MM.1S (cell line): ENCODE measurements at places on chromosomes 4 and X.
A peak's percentile ranks its signal among the peaks of the same experiment; 100 is the strongest.

DNA sequence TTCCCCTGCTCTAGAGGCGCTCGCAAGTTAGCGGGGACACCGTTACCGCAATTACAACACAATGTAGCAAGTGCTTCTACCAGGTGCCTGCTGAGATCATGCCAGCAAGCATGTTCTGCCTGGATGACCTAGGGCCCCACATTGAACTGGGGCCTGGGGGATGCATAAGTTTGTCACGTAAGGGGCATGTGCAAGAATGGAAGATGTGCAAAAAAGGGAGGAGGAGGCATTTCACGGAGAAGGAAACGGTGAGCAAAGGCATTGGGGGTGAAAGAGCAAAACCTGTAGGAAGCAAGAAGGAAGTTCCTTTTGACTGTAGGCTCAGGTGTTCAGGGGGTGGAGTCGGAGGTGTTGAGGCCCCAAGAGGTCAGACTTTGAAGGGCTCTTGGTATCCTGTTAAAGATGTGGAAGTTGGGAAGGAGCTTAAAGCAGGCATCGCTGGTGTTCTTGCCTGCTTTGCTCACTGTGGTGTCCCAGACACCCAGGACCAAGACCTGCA lies 602 bp upstream of the SCARB2 start:
- no peaks in the 10 kb centered on the region for H3K36me3 ChIP-seq
- peaks cover 20% of the 10 kb centered on the region for H3K4me1 ChIP-seq
- peak overlapping the region; percentile 88 for H3K27ac ChIP-seq
- H3K4me3 ChIP-seq, result peak overlapping the region; percentile 87
- no peaks in the 10 kb centered on the region for H3K27me3 ChIP-seq
- peak; percentile 65 for DNase-seq

DNA sequence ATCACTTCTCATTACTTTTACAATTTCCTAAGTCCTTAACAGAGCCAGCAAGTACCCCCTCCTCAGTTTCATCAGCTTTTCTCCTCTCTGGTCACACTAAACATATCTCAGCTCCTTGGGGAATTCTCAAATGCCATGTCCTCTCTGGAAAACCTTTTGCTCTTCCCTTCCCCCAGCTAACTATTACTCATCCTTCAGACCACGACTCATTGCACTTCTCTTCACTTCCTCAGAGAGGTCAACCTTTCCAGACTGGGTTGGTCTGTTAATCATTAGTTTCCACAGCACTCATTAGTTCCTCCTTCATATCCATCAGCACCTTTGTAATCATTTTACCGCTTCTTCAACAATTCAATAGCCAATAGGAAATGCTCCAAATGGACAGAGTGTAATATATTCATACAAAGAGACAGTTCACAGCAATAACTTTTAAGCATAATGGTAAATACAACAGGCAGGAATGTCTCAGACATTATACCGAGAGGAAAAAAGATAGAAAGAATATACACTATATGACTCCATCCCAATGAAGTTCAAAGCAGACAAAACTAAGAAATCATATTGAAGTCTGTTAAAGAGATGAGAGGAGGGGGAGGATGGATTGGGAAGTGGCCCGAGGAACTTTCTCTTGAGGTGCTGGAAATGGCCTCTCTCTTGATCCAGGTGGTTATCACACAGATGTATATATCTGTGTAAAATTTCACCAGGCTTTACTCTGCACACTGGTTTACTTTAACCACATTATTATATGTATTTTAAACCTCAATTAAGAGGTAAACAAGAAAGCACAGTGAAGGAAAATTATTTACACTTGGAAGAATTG lies 39.6 kb downstream of the DDX60L start:
- no peaks in the 10 kb centered on the region for H3K4me1 ChIP-seq
- DNase-seq, result no peak
- no peaks in the 10 kb centered on the region for H3K36me3 ChIP-seq
- H3K4me3 ChIP-seq, result no peak overlapping the region
- H3K27me3 ChIP-seq, result no peaks in the 10 kb centered on the region

DNA sequence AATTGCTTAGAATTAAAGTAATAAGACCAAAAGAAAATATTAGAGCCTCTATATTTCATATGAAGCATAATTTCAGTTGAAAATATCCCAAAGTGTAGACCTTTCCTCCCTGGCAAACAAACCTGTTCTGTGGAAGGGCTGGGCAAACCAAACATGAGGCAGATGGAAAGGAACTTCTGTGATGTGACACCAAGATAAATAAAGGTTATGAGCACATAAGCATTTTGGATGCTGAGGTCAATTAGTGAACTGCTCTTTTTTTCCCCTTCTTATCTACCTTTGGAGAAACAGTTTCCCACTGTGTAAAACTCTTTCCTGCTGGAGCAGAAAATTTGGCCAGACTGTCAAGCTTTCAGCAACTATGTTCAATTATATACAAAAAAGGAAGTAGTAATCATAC lies 109.6 kb upstream of the STIM2 start:
- no peaks in the 10 kb centered on the region for H3K36me3 ChIP-seq
- H3K27ac ChIP-seq, result no peak overlapping the region
- no peak for DNase-seq
- H3K4me3 ChIP-seq, result no peak overlapping the region
- no peaks in the 10 kb centered on the region for H3K27me3 ChIP-seq
- H3K4me1 ChIP-seq, result peaks cover 27% of the 10 kb centered on the region

- H3K27me3 ChIP-seq, result no peaks in the 10 kb centered on the region
- no peak overlapping the region for H3K27ac ChIP-seq
- H3K36me3 ChIP-seq, result no peaks in the 10 kb centered on the region
- DNase-seq, result no peak
- H3K4me3 ChIP-seq, result no peak overlapping the region
Observed at GRCh38 chrX:21800344-21800770, 39.1 kb upstream of the MBTPS2 start.

GRCh38 chr4:47045261-47045660 lies 13.9 kb downstream of the GABRB1 start:
- no peaks in the 10 kb centered on the region for H3K27me3 ChIP-seq
- no peaks in the 10 kb centered on the region for H3K4me1 ChIP-seq

- no peaks in the 10 kb centered on the region for H3K36me3 ChIP-seq
- H3K4me1 ChIP-seq, result no peaks in the 10 kb centered on the region
- peak; percentile 22 for DNase-seq
- H3K4me3 ChIP-seq, result no peak overlapping the region
Observed at GRCh38 chr4:156169011-156169410, 215.3 kb upstream of the CTSO start.

DNA sequence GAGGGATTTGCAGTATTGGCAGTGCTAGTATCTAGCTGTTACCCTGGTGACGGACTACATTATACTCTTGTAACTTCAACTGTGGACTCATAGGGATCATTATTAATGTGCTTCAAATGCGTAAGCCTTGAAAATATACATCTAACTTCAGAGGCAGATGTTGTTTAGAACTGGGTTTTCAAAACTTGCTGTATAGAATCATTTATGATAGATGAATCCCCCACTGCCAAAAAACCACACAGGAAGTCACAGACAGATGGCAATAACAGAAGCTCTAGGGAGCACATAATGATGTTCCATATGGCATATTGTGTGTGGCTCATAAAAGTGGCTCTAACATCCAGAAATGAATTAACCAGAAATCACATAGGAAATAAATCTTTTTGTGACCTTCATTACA lies 62.3 kb upstream of the RELL1 start:
- no peaks in the 10 kb centered on the region for H3K4me1 ChIP-seq
- no peaks in the 10 kb centered on the region for H3K36me3 ChIP-seq
- H3K27ac ChIP-seq, result no peak overlapping the region
- H3K27me3 ChIP-seq, result no peaks in the 10 kb centered on the region
- no peak for DNase-seq
- no peak overlapping the region for H3K4me3 ChIP-seq

- no peak overlapping the region for H3K27ac ChIP-seq
- H3K27me3 ChIP-seq, result no peaks in the 10 kb centered on the region
- no peaks in the 10 kb centered on the region for H3K36me3 ChIP-seq
- H3K4me1 ChIP-seq, result peaks cover 17% of the 10 kb centered on the region; the same call in 1 of the 2 replicates
Observed at GRCh38 chrX:23901805-23902204, 5.9 kb downstream of the APOO start.

DNA sequence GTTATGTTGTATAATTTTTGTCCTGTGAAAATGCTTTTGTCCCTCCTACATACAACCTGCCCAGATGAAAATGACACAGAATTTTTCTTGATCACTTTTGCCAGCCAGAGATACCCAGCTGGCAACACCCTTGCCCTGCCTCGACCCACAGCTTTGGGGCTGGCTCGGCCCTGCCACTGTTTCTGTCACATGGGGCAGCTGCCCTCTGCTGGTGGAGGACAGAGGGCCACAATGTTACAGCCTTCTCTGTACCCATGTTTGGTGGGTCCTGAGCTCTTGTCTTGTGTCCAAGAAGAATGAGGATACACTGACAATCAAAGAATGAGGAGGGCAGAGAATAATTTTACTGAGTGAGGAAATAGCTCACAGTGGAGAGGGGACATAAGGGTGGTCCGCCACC lies 31.1 kb downstream of the BMP15 start:
- no peak overlapping the region for H3K27ac ChIP-seq
- DNase-seq, result peak; percentile 6
- no peaks in the 10 kb centered on the region for H3K36me3 ChIP-seq
- H3K27me3 ChIP-seq, result no peaks in the 10 kb centered on the region

- H3K27me3 ChIP-seq, result no peaks in the 10 kb centered on the region
- peaks cover 23% of the 10 kb centered on the region for H3K4me1 ChIP-seq
- no peaks in the 10 kb centered on the region for H3K36me3 ChIP-seq
Observed at GRCh38 chrX:153731117-153731844, 6.6 kb downstream of the ABCD1 start.

- H3K36me3 ChIP-seq, result no peaks in the 10 kb centered on the region
- no peaks in the 10 kb centered on the region for H3K4me1 ChIP-seq
- DNase-seq, result peak; percentile 55
- H3K27ac ChIP-seq, result no peak overlapping the region
Observed at GRCh38 chr4:119314356-119314755, 7.6 kb downstream of the FABP2 start.

DNA sequence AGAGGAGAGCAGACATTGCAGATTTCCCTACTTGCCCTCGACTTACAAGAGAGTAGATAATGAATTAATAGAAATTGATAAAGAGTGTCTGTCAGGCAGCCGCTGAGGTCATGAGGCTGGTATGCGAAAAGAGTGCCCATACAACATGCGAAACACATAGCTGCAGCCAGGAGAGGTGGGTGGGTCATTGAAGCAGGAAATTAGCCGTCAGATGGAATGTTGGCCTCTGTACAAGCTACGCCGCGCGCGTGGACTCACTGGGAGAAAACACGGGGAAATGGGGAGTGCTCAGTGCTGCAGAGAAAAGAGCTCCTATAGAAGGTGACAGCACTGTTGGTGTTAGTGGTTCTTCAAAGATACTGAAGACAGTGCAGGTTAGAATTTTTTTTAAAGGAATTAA lies 125.1 kb downstream of the RAPGEF2 start:
- H3K27ac ChIP-seq, result no peak overlapping the region
- H3K4me3 ChIP-seq, result no peak overlapping the region
- no peak for DNase-seq
- no peaks in the 10 kb centered on the region for H3K27me3 ChIP-seq
- H3K36me3 ChIP-seq, result no peaks in the 10 kb centered on the region

DNA sequence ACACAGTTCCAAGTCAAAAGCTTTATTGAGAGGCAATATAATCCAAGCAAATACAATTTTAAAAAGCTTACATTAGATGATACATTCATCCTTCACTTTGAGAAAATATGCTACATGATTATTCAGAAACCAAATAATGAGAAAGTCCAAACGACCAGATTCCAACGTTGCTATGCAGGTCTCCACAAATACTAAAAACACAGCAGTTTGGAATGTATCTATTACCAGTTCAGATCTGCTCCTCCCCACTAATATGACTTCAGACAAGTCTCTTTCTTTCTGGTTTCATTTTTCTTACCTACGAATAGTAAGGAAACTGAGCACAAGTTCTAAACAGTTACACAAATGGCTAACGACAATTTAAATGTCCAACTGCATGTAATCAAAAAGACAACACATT lies 9.5 kb downstream of the NAF1 start:
- no peaks in the 10 kb centered on the region for H3K4me1 ChIP-seq
- H3K4me3 ChIP-seq, result no peak overlapping the region
- DNase-seq, result no peak
- H3K27ac ChIP-seq, result no peak overlapping the region
- H3K27me3 ChIP-seq, result no peaks in the 10 kb centered on the region

DNA sequence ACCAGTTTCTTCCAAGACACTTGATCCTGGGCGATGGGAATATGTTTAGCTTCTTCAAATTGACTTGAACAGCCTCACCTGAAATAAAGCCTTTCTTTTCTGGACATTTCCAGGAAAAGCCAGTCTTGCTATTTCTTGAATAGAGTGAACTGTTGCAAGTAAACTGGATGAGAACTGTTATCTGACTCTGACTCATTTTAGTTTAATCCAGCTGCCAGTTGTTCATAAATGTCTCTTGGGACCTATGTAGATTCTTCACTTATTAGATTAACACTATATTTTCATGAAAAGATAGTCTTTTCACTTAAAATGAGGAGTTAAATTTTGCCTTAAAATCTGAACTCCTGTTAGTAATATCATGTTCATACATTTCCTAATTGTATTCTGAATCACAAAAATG lies 615.4 kb upstream of the GALNT7 start:
- DNase-seq, result no peak
- H3K36me3 ChIP-seq, result no peaks in the 10 kb centered on the region
- H3K27me3 ChIP-seq, result no peaks in the 10 kb centered on the region
- H3K27ac ChIP-seq, result no peak overlapping the region

GRCh38 chr4:121977251-121978171 lies 25.7 kb upstream of the TRPC3 start:
- peaks cover 32% of the 10 kb centered on the region for H3K4me1 ChIP-seq
- peak; percentile 56 for DNase-seq
- peak overlapping the region; percentile 21; the same call in 1 of the 2 replicates for H3K4me3 ChIP-seq
- H3K27ac ChIP-seq, result peak overlapping the region; percentile 41; the same call in 1 of the 2 replicates

GRCh38 chr4:16196482-16197393 lies 29.5 kb downstream of the TAPT1 start:
- H3K4me1 ChIP-seq, result no peaks in the 10 kb centered on the region
- no peak for DNase-seq
- no peaks in the 10 kb centered on the region for H3K36me3 ChIP-seq
- H3K27ac ChIP-seq, result no peak overlapping the region
- no peak overlapping the region for H3K4me3 ChIP-seq

- H3K4me1 ChIP-seq, result no peaks in the 10 kb centered on the region
- H3K27me3 ChIP-seq, result no peaks in the 10 kb centered on the region
- DNase-seq, result no peak
- H3K36me3 ChIP-seq, result no peaks in the 10 kb centered on the region
- no peak overlapping the region for H3K4me3 ChIP-seq
- no peak overlapping the region for H3K27ac ChIP-seq
Observed at GRCh38 chr4:73450398-73451004, 14.5 kb downstream of the AFP start.

DNA sequence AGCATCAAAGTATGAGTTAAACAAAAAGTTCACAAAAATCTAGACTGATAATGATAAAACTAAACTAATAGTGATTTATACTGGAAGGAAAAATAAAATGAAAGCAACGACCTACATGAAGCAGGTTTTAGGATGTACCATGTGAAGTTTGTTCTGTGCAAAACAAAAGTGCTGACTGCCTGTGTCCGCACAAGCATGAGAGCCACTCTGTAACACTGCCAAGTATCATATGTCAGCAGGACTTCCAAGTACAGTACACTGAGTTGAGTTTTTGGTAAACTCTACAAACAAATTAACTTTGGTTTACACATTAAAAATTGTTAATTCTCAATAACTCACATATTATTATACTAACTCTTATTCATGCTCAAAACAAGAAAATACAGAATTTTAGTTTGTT lies 459.0 kb downstream of the PDGFC start:
- no peak overlapping the region for H3K4me3 ChIP-seq
- no peak for DNase-seq
- no peaks in the 10 kb centered on the region for H3K4me1 ChIP-seq
- H3K27me3 ChIP-seq, result no peaks in the 10 kb centered on the region
- no peaks in the 10 kb centered on the region for H3K36me3 ChIP-seq

GRCh38 chr4:185269286-185269685 lies 59.9 kb downstream of the SNX25 start:
- H3K4me1 ChIP-seq, result peaks cover 26% of the 10 kb centered on the region
- 0 out of 2 replicates have a peak, but pooled peaks cover 10% of the 10 kb centered on the region for H3K36me3 ChIP-seq
- H3K27me3 ChIP-seq, result no peaks in the 10 kb centered on the region
